Dorsolateral prefrontal cortex (tissue), 122 donors: ENCODE measurements at places on chromosomes 6 and 20. TPM values are rescaled to one million over a fixed set of nuclear protein-coding genes. Genes with fewer than 3 reads are reported as not detected.

WFDC2 gene
- total RNA-seq: 10.3 TPM

MYH7B gene
- 15.4 TPM for total RNA-seq

CLVS2 gene
- 72.1 TPM for total RNA-seq

HINT3 gene
- 41.3 TPM for total RNA-seq

ATP6V1G2 gene
- total RNA-seq: 276 TPM

IL17F gene
- total RNA-seq: not detected

DEFB132 gene
- total RNA-seq: not detected

HLA-DQB1 gene
- 2.2 TPM for total RNA-seq

FAM83C gene
- not detected for total RNA-seq

RRBP1 gene
- 29.3 TPM for total RNA-seq

SNAP25 gene
- 2,192 TPM for total RNA-seq

ADGRG6 gene
- total RNA-seq: 1.4 TPM

HLA-DRB1 gene
- total RNA-seq: 17.7 TPM

FAM162B gene
- total RNA-seq: 14.4 TPM

CLDN20 gene
- total RNA-seq: 0.53 TPM

NKX2-2 gene
- total RNA-seq: 14.6 TPM

PARD6B gene
- 8.4 TPM for total RNA-seq

TINAG gene
- total RNA-seq: 0.86 TPM

HMGN4 gene
- total RNA-seq: 47.6 TPM

MYBL2 gene
- not detected for total RNA-seq

TAAR6 gene
- total RNA-seq: not detected

PHACTR1 gene
- 161 TPM for total RNA-seq

GTSF1L gene
- not detected for total RNA-seq

DEF6 gene
- 3.7 TPM for total RNA-seq

HAO1 gene
- not detected for total RNA-seq

TRIM26 gene
- total RNA-seq: 36.0 TPM
